Posterior vena cava (tissue), 2 donors: ENCODE measurements at places on chromosomes 4 and X. TPM values are rescaled to one million over a fixed set of nuclear protein-coding genes. Genes with fewer than 3 reads are reported as not detected.
A peak's percentile ranks its signal among the peaks of the same experiment; 100 is the strongest.

Gene ZNF185
- total RNA-seq = 2.8 TPM

Gene XAGE2
- not detected for total RNA-seq

DNA sequence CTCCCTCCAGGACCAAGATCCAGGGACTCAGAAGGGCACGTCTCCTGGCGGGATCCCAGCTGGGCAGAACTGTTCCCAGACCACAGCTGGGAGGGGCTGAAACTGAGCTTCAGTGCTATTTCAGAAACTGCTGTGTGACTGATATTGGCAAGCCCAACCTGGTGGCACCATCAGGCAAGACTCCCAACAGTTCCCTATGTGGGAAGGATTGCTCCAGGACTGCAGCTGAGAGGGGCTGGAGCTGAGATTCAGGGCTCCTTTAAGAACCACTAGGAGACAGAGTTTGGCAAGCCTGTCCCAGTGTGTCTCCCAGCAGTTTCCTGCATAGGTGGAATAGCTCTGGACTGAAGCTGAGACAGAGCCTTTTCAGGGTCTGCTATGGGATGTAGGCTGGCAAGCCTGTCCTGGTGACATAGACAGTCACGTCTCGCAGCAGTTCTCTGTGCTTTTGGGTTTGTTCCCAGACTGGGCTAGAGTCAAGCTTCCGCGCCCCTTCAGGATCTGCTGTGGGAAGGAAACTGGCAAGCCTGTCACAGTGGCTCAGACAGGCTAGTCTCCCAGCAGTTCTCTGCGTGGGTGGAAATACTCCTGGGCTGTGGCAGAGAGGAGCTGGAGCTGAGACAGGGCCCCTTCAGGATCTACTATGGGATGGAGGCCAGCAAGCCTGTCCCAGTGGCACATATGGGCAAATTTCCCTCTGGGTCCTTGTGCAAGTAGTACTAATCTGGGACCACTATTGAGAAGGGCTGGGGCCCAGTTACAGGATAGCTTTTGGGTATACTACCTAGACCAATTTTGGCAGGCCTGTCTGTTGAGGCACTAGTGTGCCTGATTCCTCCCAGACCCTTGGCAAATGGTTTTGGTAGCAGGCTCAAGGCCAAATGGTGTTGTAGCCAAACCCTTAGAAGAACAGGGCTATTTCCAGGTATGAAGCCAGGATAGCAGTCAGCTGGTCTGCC, 20.2 kb upstream of the MED14 start:
- DNase-seq = no peak

GRCh38 chr4:7101692-7102515, 34.0 kb upstream of the GRPEL1 start:
- DNase-seq = peak; percentile 91

DNA sequence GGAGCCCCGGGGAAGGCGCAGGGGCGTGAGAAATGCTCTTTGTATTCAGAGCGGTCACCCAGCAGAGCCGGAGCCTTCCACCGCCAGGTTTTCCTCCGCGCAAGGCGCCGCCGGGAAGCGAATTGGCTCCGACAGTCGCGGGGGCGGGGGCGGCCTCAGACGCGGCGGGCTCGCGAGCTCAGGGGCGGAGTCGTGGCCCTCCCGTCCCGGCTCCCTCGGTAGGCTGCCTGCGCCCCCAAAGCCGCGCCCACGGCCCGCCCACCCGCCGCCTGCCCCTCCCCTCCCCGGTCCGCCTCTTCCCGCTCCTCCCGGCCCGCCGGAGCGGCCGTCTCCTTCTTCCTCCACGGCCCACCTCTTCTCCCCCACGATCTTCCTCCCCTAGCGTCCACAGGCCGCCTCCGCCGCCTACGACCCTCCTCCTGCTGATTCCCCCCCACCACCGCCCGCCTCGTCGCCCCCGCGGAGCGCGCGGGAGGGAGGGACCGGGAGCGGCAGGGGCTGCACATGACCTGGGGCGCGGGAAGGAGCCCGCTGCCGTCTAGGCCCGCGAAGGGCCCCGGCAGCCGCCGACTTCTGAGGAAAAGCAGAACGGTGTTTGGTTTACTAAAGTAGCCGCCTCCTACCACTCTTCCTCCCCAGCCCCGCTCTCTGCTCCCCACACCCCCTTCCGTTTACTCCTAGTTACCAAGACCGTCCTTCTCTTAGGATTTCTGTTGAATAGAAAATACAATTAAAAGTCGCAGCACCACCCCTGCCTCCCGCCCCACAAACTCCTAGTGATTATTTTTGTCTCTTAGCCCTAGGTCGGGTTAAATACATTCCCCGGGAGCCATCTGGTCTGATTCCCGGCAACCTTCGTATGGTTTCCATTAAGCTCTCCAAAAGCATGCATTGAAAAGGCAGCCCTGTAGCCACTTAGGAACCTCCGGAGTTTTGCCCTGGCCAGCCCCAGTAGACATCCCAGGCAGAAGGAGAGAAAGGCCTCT, 53.2 kb downstream of the C4orf51 start:
- DNase-seq = peak; percentile 98

- no peak for DNase-seq
Measured at GRCh38 chr4:144910723-144911122, 187.3 kb downstream of the ANAPC10 start.

Gene STEEP1
- 13.6 TPM for total RNA-seq
